HS-5 (cell line): ENCODE measurements at places on chromosomes 2 and 18.

GRCh38 chr2:42052702-42053481 lies 5.1 kb downstream of the PKDCC start:
- DNase-seq: no peak

DNA sequence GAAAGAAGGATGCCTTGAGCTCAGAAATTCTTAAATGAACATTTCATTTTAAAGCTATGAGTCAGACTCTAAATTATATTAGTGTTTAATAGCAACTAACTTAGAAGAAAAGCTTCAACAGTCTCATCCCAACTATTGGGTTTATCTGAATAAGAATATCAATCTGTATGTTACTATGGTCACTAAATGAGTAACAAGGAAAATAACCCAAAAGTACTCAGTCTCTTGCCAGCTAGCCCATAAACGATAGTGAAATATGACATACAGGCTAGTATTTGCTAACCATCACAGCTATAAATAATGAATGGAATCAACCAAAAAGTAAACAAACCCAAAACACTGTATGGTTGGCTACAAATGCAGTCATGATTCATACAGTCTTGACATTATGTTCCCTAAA lies 174.9 kb downstream of the RAB3GAP1 start:
- no peak for DNase-seq

DNA sequence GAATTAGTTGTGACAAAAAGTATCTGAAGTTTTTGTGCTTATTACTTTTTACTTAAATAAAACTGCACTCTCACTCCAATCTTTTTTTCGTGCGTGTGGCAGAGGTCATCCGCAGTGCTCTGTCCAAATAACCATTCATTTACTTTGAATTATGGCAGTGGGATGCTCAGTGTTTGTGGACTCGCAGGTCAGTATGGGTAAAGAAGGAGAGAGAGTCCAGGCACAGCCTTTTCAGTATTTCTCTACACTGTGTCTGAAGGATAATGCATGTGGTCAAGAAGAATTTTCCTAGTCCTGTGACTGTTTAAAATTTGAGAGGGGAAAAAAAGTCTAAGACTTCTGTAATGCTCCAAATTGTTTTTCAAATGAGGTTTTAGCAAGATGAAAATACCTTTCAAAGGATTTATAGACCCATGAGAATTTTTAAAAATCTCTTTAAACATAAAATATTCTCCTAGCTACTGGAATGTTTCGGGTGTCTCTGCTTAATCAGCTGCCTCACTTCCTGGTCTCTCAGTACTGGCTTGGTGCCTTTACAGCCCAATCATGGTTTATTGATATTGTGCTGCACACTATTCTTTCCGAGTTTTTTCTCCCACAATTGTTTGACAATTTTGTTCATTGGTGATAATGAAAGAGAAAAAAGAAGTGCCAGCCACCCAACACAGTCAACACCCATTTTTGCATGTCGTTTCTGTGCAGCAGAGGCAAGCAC lies 453.2 kb downstream of the PTPRM start:
- DNase-seq: no peak

GRCh38 chr18:78737006-78737915 lies 242.4 kb upstream of the SALL3 start:
- DNase-seq: no peak

DNA sequence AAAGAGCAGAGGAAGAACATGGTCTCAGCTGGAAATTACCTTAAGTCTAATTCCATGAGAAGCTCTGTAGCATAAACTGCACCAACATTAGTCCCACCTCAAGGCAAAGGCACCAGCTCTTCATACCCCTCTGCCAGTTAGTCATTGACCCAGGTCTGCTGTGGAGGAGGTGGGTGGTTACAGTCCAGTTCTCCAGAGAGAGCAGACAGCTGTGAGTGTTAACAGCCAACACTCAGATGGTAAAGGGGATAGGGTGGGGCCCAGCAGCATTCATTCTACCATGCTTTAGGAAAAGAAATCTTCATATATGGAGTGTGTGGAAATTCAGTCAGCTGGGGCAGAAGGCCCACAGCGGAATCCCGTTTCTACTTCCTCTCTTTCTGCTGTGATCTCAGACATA lies 159.7 kb upstream of the FBXO11 start:
- no peak for DNase-seq

DNA sequence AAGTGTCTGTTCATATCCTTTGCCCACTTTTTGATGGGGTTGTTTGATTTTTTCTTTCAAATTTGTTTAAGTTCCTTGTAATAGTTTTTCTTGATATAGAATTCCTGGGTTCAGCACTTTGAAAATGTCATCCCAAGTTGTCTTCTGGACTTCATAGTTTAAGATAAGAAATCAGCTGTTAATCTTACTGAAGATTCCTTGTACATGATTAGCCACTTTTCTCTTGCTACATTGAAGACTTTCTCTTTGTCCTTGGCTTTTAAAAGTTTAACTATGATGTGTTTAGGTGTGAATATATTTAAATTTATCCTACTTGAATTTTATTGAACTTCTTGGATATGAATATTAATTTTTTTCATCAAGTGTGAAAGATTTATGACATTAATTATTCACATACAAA lies 387.2 kb upstream of the CWC22 start:
- no peak for DNase-seq

- DNase-seq: no peak
Observed at GRCh38 chr2:75728614-75729419, 18.1 kb upstream of the GCFC2 start.

- no peak for DNase-seq
Observed at GRCh38 chr2:222490131-222490530, 65.8 kb downstream of the SGPP2 start.

DNA sequence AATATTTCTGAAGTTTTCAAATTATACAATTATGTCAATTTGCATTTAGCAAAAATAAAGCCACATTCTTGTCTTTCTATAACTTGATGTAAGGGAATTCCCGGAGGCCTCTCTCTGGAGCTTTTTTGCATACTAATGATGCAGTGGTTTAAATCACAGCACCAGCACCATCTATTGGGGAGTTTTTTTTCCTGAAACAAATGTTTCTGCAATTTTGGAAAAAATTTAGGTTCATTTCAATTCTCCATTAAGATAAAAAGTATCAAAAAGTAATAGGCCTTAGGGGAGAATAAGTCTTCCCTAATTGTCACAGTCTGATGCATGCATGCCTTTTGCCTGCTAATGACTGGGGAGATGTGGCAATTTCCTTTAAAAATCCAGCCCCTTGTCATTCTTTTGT lies 13.5 kb downstream of the CBLN2 start:
- DNase-seq: no peak

DNA sequence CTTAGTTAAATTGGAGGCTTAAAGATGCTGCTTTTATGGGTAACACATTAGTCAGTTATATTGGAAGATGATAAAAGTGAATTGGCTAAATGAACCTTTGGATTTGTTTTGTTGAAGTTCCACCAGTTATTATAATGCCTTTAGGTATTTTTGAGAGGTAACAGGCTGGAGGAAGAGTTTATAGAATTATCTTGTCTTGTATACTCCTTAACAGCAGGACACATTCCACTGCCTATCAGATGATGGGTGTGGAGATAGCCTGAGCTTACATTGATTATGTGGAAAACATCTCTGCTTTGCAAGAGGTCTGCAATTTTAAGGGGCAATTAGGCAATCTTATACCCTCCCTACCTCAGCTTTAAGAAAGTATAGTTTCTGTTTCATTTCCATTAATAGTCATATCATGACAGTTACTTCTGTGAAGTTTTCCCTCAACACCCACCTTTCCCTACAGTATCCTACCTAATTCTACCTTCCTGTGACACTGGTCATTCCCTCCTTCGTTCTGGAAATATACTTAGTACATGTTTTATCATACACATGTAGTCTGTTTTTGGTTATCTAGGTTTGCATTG lies 403.7 kb upstream of the SPRED2 start:
- DNase-seq: no peak

DNA sequence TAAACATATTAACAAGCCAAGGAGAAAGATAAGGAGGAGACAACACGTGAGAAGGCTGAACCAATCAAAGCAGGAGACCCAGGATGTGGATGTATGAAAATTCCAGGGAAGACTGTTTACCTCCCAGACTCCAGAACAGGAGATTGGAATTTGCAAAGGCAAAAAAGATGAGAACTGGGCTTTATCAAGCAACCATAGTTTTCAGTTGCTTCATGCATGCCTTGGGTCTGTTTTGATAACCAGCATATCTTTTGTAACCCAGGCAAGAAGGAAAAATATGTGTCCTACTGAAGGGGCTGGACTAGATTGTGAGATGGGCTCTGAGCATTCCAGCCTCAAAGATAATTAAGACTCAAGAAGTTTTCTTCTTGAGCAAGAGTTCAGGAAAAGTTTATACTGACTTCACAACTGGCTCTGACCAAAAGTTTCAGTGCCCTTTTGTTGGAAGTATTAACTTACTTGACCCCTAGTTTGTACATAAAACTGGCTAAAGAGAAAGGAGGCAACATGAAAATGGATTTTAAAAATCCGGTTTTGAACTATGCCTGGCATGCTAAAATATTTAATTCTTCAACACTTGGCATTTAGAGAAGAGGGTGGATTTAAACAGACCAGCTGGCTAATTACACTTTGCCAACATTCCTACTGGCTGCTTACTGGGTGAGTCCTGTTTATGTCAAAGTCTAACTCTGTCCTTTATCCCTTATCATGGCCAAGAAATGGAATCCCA lies 79.3 kb upstream of the CD28 start:
- DNase-seq: no peak

DNA sequence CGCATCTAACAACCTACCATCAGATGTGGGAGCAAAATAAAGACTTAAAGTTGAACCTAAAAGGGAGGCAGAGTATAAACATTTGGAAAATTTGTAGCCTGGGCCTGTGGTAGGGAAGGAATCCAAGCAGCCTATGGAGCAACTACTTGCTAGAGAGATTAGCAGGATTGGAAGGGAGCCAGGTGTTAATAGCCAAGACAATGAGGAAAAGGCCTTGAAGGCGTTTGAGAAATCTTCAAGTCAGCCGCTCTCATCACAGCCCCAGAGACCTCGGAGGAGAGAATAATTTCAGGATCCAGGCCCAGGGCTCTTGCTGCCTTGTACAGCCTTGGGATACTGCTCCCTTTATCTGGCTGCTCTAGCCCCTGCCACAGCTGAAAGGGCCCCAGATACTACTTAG lies 219.7 kb downstream of the THSD7B start:
- DNase-seq: no peak

GRCh38 chr18:47263150-47263429 lies 11.6 kb upstream of the SKOR2 start:
- DNase-seq: no peak

- DNase-seq: no peak
Observed at GRCh38 chr2:68225119-68225632, 27.2 kb downstream of the PPP3R1 start.

GRCh38 chr2:207692206-207693065 lies 19.0 kb upstream of the CCNYL1 start:
- no peak for DNase-seq

DNA sequence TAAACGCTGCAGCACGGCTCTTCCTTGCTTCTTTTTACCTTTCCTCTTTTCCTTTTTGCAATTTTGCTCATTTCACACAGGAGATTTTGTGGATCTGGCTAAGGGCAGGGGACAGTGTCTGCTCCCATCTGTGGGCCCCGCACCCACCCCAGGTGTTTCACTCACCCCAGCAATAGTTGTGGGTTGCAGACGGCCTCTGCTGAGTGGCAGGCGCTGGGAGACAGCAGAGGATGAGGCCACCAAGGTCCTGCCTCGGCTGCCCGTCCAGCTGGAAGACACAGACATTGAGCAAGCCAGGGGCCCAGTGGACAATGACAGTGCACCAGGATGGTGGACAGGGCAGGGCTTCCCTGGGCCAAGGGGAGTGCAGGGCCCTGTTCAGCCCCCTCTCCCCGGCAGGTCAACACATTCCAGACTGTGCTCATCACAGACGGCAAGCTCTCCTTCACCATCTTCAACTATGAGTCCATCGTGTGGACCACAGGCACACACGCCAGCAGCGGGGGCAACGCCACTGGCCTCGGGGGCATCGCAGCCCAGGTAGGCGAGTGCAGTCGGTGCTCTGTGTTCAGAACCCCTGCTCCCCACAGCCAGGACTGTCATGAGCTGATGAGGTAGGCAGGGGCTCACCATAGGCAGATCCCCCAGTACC lies 35.0 kb downstream of the SNED1 start:
- DNase-seq: no peak

DNA sequence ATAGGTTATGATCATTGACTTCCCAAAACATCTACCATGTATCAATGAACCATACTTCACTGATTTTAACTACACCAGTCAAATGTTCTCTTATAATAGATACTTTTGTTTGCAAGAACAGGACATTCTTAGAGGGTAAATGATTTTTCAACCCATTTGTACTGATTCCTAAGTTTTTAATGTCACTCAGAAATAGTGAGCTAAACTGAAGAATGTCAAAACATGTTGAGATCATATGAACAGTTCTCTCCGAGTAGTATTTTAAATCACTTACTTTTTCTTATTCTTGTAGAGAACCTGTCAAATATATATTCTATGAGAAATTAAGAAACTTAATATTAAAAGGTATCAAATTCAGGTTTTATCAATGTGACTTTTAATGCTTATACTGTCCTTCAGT lies 1362.9 kb upstream of the SLC39A10 start:
- no peak for DNase-seq

DNA sequence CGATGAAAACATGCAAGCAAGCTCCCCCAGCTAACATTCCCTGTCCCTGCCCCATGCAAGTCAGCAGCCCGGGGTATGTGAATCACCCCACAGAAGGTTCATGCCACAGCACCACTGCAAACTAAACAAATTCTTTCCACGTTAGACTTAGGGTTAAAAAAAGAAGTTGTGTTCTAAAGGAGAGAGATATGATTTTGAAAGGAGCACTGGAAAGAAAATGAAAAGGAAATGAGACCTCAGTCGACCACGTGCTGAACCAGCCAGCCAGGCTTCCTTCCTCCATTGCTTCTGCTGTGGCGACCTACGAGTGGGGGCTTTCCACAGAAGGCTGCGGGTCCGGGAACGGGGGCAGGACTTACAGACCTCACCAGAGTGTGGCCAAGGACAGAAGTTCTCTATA lies 52.0 kb downstream of the ARL4C start:
- peak; percentile 57 for DNase-seq

- DNase-seq: no peak
Observed at GRCh38 chr2:178250429-178250828, 56.1 kb downstream of the OSBPL6 start.

GRCh38 chr18:55266981-55267380 lies 307.7 kb upstream of the CCDC68 start:
- DNase-seq: no peak

GRCh38 chr18:74500372-74500771 lies 4.2 kb downstream of the CNDP2 start:
- DNase-seq: no peak

DNA sequence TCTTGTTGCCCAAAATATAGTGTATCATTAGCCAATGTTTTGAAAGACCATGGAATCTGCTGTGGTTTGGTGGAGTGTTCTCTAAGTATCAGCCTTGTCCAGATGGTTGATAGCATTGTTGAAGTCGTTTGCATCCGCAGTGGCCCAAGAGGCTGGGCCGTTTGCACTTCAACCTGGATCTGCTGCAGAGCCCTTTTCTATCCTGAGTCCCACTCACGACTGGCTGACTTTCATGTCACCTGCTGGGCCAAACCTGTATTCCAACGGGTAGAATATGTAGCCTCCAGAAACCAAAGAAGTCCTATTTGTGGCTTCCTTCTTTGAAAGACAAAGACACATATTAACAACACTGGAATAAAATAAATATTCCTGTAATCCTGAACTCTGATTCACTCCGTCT lies 1154.1 kb downstream of the RPIA start:
- DNase-seq: no peak

- no peak for DNase-seq
Observed at GRCh38 chr2:9093324-9093723, 89.8 kb upstream of the MBOAT2 start.
